Inflammatory macrophage (primary cell): ENCODE measurements at places on chromosomes 1 and 21.
A peak's percentile ranks its signal among the peaks of the same experiment; 100 is the strongest.

DNA sequence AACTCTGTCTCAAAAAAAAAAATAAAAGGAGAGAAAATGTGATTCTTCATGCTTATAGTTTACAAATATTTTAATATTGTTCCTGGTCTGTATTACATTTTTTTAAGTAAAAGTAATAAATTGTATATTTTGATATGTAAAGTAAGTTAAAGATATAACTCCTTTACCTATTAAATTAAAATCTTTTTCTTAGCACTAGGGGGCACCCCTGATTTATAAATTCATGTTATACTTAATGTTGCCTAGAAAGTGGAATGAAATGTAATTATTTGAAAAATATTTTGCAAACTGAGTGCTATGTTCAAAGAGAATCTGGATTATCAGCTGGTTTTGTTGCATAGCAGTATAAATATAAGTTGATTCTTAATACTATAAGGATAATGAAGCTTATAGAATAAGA lies 49.2 kb downstream of the RALGPS2 start:
- DNase-seq = peak; percentile 59

GRCh38 chr1:47824716-47825115 lies 172.5 kb downstream of the TRABD2B start:
- no peak for DNase-seq

GRCh38 chr1:172376431-172376830 lies 44.1 kb upstream of the C1orf105 start:
- no peak for DNase-seq

- DNase-seq = no peak
These were observed 188.7 kb downstream of the CHRM3 start for GRCh38 chr1:239575113-239575512.

DNA sequence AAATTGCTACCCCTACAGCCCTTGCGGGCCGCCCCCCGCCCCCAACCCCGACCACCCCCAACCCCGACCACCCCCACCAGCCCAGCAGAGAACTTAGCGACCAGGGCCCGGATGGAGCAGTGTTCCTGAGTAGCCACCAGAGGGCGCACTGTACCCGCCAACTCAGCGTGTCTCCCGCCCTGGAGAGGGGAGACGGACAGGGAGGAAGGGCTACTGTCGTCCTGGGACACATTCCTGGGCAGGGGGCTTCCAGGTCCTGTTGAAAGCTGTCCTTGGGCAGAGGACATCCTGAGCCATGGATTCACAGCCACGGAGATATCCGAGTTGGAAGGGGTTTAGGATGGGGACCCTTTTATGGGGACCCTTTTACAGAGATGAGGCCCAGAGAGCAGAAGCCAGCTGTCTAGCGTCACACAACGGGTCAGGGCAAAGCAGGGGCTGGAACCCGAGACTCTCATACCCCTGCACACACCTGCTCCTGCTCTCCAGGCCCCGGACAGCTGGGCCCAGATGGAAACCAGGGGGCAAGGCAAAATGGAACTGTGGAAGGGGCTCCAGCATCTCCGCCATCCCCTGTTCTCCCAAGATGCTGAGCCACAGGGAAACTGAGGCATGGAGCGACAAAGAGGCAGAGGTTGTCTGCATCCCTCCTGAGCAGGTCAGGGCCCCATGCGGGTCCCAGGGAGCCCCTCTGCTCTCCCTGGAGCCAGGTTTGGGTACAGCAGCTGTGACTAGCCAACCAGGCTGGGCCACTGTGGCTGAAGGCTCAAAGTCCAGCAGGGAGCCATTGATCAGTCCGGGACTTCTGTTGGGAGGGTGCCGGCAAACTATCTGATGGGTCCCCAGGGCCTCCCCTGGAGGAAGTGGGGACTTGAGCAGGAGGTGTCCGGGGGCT lies 25.0 kb upstream of the LAPTM5 start:
- DNase-seq = peak; percentile 74

DNA sequence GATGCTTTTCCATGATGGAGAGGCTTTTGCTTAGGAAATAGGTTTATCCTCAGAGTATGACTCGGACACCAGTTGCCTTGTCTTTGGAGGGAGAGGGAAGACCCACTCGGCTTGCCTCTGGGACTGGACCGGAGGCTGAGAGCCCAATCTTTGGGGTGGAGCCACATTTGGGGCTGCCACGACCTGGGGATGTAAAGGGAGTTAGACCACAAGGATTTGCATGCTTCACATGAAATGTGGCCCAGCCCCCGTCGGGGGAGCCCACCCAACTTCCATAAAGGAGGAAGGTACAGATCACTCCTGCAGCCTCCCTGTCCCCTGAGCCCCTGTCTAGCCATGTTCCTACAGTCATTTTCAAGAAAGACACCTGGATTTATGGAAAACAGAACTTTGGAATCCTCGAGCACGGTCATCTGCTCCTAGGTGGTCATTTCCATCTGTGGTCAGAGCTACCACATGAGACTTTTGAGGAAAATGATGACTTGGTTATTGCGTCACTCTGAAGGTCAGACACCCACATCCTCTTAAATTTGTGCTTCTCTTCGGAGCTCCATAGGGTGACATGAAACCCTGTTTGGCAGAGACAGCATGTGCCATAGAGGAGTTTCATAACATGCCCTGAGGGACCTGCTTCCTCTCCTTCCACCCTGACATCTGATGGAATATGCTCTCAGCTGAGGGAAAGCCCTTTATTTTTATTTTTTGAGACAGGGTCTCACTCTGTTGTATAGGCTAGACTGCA lies 99.4 kb upstream of the SLC45A1 start:
- peak; percentile 92 for DNase-seq

DNA sequence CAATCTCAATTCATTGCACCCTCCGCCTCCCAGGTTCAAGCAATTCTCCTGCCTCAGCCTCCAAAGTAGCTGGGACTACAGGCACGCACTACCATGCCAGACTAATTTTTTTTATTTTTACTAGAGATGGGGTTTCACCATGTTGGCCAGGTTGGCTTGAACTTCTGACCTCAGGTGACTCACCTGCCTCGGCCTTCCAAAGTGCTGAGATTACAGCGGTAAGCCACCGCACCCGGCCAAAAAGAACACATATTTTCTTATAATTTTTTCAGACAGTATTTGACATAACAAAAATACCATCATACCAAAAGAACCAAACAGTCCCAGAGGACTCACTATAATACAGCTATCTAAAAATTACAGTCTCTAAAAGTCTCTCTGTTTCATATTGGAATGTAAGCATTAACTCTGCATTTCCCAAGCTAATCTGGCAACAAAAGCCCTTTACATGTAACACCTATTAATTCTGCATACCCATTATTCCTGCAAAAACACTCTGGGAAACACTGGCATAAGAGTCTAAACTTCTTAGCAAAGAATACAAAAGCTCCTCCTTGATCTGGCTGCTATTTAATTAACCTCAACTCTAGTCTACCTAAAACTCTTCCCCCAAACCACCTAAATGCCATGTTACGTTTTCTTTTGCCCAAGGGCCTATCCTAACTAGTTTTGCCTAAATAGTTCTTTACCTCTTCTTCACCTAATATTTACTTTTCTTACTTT lies 26.9 kb downstream of the WDR26 start:
- DNase-seq = no peak

GRCh38 chr1:59699227-59699847 lies 115.4 kb upstream of the HOOK1 start:
- peak; percentile 66 for DNase-seq

GRCh38 chr1:232937741-232938375 lies 12.6 kb upstream of the NTPCR start:
- peak; percentile 66 for DNase-seq

DNA sequence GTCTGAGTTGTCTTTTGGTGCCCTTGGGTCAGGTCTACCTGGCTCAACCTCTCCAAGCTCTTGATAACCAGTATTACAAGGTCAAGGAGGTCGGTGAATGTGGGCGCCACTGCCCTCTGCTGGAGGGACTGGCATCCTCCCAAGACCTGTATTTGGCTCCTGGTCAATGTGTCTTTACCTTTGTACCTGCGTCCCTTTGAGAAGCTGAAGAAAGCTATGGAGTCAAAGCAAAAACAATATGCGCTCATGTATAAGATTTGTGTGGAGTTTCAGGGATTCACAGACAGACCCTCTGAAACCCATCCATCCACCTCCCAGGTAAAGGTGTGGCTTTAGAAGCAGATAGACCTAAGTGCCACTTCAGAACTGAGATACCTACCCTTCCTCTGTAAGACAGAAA lies 61.8 kb upstream of the NBL1 start:
- peak; percentile 62 for DNase-seq

- no peak for DNase-seq
These were observed 83.7 kb downstream of the HLCS start for GRCh38 chr21:36882776-36883175.

- DNase-seq = no peak
These were observed 96.8 kb upstream of the C21orf91 start for GRCh38 chr21:17915976-17916375.

DNA sequence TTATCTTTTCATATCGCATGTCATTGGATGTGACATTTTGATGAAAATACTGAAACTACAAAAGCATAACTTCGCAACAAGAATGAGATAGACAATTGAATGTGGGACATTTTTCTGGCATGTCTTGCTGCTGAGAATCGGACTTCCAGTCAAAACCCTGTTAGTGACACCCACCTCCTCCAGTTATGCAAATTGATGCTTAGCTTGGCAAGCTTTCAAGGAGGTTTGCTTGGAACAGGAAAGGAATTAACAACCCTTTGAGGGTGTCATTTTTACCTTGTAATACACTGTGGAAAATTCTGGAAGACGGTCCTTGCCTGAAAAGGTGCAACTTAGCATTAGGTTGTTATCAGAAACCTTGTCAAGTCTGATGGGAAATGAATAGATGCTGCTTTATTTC lies 38.8 kb upstream of the FAM3B start:
- DNase-seq = no peak

DNA sequence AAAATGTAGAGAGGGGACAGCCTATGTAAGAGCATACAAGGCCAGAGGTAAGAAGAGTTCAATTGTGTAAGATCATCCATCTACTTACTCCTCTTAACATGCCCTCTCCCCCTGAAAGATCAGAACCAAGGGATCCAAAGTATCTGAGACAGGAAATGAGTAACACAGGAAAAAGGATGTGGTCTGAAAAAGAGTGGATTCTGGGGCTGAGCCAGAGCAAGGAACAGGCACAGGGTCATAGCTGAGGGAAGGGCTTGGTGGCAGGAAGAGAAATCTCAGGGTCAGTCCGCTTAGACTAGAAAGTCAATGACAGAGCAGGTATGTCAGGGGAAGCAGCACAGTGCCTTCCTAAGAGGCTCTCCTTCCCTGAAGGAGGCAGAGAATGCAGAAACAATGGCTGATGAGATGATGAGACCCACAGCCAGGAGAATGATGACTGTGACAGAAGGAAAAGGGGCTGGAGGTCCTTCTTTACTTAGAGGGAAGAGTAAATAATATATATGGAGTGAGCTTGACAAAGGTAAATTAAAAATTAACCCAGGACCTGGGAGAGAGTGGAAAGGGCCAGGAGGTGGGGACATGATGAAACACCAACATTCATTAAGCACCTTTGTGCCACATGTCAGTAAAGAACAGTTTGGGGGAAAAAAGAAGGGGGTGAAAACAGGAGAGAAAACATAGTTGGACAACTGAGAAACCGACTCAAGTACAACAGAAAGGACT lies 26.2 kb upstream of the A3GALT2 start:
- DNase-seq = peak; percentile 58

- no peak for DNase-seq
These were observed 14.1 kb downstream of the IFFO2 start for GRCh38 chr1:18942340-18942739.

GRCh38 chr1:227955808-227956207 lies 8.1 kb upstream of the WNT9A start:
- DNase-seq = no peak

DNA sequence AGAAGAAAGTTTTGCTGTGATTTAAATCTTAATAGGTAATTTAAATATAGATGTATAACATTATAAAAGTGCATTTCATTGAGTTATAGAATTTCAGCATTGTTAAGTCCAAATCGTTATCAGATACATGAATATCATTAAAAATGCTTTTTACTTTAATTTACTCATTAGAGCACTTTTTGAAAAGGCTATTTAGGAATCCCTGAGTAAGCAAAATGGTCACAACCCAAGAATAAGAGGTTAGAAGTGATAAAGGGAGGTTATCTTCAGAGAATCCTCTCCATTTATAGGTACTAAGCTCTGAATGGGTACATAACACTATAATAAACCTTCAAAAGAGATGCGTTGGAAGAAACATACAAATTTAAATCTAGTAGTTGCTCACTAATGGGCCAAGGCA lies 130.7 kb downstream of the SLC30A10 start:
- no peak for DNase-seq

GRCh38 chr1:235073968-235074522 lies 54.6 kb downstream of the TOMM20 start:
- DNase-seq = no peak

- DNase-seq = no peak
These were observed 84.8 kb upstream of the CACNA1E start for GRCh38 chr1:181398544-181398943.

DNA sequence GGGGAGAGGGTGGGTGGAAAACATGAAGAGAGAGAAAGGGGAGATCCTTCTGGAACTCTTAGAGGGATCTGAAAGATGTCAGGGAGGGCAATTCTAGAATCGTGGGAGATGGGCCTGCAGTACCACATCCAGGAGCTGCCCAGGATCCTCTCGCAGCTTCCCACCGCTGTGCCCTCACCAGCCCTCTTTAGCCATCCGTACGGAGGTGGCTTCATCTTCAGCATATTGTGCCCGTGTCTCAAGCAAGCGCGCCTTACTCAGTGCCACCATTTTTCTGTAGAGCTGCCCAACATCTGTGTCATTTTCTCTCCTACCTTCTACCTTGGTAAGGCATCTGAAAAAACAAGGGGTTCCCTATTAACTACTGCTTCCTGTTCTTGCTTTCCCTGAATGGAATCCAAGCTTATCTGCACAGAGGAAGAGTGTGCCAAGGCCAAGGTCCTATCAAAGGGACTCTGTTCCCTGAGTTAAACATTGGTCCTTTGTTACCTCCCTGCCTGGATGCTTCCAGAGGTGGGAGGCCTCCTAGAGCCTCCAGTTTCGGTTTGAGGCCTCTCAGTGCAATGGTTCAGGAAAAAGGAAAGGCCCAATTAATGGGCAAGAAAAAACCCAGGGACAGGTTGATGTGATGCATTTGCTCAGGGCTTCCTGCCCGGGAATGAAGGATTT lies 23.2 kb downstream of the C1orf116 start:
- DNase-seq = no peak

- no peak for DNase-seq
These were observed 81.2 kb upstream of the RAB3GAP2 start for GRCh38 chr1:220353229-220354012.

- no peak for DNase-seq
These were observed 127.7 kb downstream of the DMRTA2 start for GRCh38 chr1:50295566-50295965.

GRCh38 chr21:42161401-42161955 lies 57.5 kb upstream of the ABCG1 start:
- no peak for DNase-seq

DNA sequence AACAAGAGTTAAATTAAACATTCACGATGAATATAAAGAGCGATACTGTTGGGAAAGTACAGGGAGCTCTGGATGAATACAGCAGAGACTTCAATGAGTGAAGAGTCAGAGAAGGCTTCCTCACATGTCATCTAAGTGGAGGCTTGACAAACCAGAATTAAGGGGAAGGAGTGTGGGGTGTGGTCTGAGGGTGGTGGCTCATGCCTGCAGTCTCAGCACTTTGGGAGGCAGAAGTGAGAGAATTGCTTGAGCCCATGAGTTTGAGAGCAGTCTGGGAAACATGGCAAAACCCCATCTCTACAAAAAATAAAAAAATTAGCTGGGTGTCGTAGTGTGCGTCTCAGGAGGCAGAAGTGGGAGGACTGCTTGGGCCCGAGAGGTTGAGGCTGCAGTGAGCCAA lies 8.7 kb downstream of the SDHB start:
- DNase-seq = peak; percentile 91

- no peak for DNase-seq
These were observed 86.7 kb upstream of the USP24 start for GRCh38 chr1:55301912-55302311.
